Psoas muscle (tissue), 8 donors: ENCODE measurements at places on chromosomes 3 and 15. TPM values are rescaled to one million over a fixed set of nuclear protein-coding genes. Genes with fewer than 3 reads are reported as not detected.

Gene PLCB2
- total RNA-seq = 3.0 TPM

Gene ABI3BP
- total RNA-seq = 23.9 TPM

Gene TMEM207
- total RNA-seq = not detected

Gene LXN
- 6.7 TPM for total RNA-seq

- DNase-seq = no peak
- no peaks in the 10 kb centered on the region for H3K36me3 ChIP-seq
- H3K4me3 ChIP-seq = no peak overlapping the region
These were observed 417.1 kb upstream of the ARHGEF26 start for GRCh38 chr3:153704115-153704514.

DNA sequence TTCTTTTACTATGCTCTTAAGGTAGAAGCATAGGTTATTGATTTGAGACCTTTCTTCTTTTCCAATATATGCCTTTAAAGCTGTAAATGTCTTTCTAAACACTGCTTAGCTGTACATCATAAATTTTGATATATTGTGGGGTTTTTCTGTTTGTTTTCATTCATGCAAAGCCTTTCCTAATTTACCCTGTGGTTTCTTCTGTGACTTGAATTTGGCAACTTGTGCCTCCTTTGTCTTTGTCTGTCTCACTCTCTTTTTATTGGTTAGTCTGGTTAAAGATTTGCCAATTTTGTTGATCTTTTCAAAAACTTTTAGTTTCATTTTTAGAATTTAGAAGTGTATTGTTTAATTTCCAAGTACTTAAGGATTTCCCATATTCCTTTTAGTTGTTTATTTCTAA, 343.1 kb downstream of the OXSM start:
- H3K36me3 ChIP-seq = no peaks in the 10 kb centered on the region
- no peaks in the 10 kb centered on the region for H3K27me3 ChIP-seq
- no peak overlapping the region for H3K27ac ChIP-seq
- no peaks in the 10 kb centered on the region for H3K4me1 ChIP-seq
- no peak for DNase-seq
- no peak overlapping the region for H3K4me3 ChIP-seq

DNA sequence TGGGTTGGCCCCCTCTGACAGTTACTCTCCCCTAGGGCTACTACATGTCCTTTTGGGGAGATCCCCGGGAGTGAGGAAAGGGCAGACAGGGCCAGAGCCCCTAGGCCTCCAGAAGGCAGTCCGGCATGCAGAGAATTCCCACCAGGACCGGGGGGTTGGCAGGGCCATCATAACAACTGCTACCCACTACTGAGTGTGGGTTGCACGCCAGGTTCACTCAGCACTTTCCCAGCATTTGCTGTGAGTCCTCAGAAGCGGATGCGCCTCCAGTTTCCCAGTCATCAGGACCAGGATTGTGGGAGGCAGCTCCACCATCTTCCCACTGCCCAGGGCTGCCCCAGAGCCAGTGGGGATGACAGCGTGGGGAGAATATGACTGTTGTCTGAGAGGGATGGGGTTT, 51.2 kb upstream of the HERC1 start:
- no peak overlapping the region for H3K4me3 ChIP-seq
- no peak for DNase-seq
- H3K27ac ChIP-seq = no peak overlapping the region
- peaks cover 33% of the 10 kb centered on the region for H3K4me1 ChIP-seq
